ENCODE measurements at places on chromosomes 7 and 10. TPM values are rescaled to one million over a fixed set of nuclear protein-coding genes. Genes with fewer than 3 reads are reported as not detected.

AOAH gene
- total RNA-seq = 3.4 TPM

CTAGE4 gene
- 0.25 TPM for total RNA-seq

SLC18A3 gene
- not detected for total RNA-seq

ARL3 gene
- 32.5 TPM for total RNA-seq

OR2A5 gene
- not detected for total RNA-seq

NME8 gene
- not detected for total RNA-seq

IQUB gene
- 2.0 TPM for total RNA-seq

C7orf57 gene
- 1.2 TPM for total RNA-seq

PTPRE gene
- 11.3 TPM for total RNA-seq

EEPD1 gene
- total RNA-seq = 11.3 TPM

TACC2 gene
- 25.3 TPM for total RNA-seq

Data from temporal lobe (tissue), 4 donors.